Cortex of kidney (tissue), 1 donor: ENCODE measurements at places on chromosomes 4 and X.

DNA sequence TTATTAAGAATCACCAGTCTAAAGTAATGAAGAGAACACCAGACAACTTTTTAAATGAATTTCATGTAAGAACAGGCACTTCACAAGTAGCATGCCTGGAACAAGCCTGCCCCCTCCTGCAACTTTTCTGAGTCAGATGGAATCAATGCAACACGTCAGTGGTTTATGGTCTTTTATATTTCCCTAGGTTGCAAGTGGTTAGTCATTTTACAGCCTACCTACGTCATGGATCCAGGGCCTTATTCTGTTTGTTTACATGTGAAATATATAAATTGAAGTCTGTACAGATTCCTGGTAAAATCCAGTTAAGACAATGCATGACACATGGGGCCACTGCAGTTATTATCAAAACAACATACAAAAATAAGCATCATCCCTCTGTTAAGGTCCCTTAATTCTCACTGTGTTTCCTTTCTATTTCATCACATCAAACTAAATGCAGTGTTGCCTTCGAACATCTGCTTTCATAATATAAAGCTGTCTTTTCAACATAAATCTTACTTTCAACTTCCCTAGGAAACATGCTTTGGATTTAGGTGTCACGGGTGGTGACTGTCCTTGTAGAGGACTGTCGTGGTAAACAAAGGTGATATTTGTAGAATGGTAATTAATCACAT lies 309.3 kb downstream of the FRMPD4 start:
- DNase-seq = no peak

GRCh38 chr4:118397623-118397979 lies 44.8 kb upstream of the PRSS12 start:
- DNase-seq = no peak

GRCh38 chrX:37986893-37987292 lies 19.5 kb upstream of the SYTL5 start:
- DNase-seq = no peak

DNA sequence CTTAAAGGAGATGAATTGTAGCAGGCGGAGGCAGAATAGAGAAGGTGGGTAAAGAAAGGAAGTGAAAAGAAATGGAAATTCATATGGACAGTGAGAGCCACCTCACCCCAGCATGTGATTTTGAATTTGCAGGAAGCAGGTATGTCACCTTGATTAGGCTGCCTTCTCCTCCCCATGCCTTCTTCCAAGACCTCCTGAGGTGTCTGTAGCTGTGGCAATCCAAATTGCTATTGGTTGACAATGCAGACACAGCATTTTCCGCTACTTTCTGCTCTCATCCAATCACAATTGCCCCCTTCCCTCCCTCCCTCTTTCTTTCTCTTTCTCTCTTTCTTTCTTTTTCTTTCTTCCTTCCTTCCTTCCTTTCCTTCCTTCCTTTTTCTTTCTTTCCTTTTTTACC lies 38.5 kb downstream of the RAB33B start:
- no peak for DNase-seq

DNA sequence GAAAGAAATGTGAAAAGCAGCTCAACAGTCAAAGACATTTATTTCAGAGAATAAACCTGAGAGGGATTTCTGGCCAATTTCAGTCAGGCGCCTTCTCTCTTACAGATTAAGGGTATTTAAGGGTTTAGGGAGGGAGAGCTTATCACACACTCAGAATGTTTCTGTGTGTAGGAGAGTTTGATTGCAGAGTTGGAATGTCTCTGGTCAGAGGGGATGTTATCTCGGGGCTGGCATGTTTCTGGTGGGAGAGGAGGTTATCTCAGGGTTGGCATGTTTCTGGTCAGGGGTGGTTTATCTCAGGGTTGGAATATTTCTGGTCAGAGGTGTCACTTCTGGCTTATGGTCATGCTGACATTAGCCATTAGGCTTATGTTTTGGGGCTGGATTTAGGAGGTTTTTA lies 1920.5 kb upstream of the PCDH7 start:
- DNase-seq = no peak

- DNase-seq = no peak
These were observed 601 bp upstream of the FGFBP2 start for GRCh38 chr4:15963576-15963975.

GRCh38 chr4:81378386-81378785 lies 93.3 kb downstream of the RASGEF1B start:
- no peak for DNase-seq

DNA sequence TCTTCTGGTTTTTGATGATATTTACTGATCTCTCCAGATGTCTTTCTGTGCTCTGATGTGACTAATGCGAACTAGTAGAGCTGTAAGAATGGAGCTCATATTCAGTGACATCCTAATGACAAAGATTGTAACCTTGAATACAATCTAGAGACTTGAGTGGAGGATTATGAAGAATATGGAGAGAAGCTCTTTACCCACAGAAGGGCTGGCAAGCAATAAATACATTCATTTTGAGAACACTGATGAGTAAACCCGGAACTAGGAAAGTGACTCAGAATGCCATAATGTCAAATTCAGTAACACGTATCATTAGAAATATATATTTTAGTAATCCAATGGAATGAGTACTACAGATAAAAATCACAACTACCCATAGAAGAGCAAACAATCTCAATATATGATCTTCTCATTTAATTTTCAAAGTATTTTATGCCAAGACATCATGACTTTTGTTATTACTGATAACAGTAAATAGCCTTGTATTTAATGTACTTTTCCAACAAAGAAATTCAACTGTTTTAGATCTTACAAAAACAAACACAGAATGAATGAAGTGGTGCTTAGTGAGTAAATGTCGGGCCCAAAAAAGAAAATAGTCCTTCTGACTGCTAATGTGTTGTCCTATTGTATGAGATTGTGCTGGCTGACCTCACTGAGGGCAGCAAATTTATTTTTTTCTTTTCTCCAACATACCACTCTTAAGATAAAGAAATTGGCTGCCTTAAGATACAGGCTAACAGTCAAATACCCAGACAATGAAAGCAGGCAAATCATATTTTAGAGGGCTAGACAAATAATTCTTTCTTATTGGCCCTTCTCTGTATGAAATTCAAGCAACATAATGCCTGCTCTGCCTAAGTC lies 49.2 kb upstream of the HDAC8 start:
- no peak for DNase-seq

DNA sequence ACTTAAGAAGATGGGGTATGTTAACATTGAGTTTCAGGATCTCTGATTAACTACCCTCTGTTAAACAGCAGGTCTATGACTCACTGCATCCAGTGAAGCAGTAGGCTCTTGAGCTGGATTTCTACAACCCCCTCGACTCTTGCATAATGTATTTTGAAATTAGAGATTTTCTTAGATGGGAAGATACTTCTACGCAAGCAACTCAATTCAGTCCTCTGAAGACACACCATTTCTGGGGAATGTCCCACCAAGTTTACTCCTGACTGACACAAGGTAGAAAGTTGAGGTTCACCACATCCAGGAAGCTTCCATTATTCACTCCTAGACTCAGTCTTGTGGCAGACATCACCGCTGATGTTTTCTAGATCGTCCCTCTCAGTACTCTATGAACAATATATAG lies 12.9 kb downstream of the PALLD start:
- no peak for DNase-seq

DNA sequence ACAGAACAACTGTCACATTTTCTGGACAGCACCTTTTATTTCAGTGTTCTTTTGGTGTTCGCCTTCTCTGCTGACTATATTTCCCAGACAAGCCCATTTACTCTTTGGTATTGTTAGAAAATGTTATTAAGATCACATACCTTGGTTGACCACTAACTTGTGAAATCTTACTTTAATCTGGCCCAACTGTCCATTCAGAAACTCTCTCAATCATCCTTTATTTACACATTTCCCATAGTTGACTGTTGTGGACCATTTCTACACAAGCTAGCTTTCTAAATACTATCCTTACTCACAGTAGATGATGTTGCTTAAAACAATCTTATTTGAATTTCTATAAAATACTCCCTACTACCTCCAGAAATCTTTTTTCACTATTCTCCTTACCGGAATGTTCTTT lies 64.7 kb downstream of the QRFPR start:
- no peak for DNase-seq

- no peak for DNase-seq
These were observed 97.6 kb upstream of the STIM2 start for GRCh38 chr4:26763063-26763462.

- DNase-seq = no peak
These were observed 1296.1 kb upstream of the PABPC4L start for GRCh38 chr4:135497563-135498152.

- DNase-seq = no peak
These were observed 67.0 kb upstream of the CXCL13 start for GRCh38 chr4:77538574-77539157.

DNA sequence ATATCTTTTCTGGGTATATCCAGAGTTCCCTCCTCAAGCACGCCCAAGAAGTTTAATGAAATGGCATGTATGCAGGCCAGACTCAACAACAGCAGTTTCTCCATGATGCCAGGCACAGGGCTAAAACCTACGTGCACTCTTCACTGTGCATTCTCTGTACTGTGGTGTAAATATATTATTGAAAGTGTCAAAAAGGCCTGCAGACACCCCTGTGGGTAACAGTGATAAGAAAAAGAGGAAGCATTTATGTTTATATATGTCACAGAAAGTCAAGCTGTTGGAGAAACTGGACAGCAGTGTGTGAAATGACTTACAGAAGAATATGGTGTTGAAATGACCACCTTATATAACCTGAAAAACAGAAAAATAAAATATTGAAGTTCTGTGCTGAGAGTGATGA lies 29.6 kb upstream of the DCAF8L1 start:
- no peak for DNase-seq

- DNase-seq = no peak
These were observed 21.6 kb upstream of the ATP8A1 start for GRCh38 chr4:42678512-42678911.

GRCh38 chr4:7041801-7042502 lies 1.2 kb upstream of the TADA2B start:
- DNase-seq = no peak

DNA sequence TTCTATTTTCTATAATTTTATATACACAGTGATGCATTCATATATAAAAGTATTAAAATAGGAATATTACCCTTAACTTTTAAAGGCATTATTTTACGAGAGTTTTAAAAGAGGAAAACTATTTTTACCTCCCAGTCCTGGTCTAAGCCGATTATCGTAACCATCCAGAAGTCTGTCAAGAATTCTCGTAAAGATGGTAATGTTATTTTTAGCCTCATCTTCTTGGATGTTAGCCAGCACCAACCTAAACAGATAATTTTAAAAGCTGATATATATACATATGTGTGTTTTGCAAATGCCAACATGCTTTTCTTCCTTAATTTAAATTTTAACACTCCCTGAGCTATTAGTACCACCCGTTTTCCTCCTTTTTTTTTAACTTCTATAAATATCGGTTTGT lies 4.0 kb downstream of the GABRA2 start:
- DNase-seq = no peak

- no peak for DNase-seq
These were observed 1066.9 kb upstream of the TENM3 start for GRCh38 chr4:181176306-181176705.

DNA sequence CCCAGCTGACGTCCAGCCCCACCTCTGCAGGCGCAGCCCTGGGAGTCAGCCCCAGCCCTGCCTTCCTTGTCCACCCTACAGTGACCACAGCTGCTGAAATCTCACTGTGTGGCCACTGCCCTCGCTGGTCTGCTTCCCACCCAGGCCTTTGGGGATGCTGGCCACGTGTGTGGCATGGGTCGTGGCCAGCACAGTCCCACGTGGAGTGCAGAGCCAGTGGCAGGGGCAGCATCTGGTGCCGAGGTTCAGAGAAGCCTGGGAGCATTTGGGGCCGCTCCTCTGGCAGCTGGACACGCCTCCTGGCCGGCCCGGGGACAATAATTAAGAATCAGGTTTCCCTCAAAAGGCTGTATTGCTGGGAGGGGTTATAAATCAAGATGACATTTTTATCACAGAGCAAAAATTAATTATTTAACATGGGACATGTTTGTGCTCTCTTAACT lies 92.1 kb downstream of the HMX1 start:
- no peak for DNase-seq

GRCh38 chrX:136639506-136640176 lies 8.3 kb upstream of the CD40LG start:
- DNase-seq = no peak

DNA sequence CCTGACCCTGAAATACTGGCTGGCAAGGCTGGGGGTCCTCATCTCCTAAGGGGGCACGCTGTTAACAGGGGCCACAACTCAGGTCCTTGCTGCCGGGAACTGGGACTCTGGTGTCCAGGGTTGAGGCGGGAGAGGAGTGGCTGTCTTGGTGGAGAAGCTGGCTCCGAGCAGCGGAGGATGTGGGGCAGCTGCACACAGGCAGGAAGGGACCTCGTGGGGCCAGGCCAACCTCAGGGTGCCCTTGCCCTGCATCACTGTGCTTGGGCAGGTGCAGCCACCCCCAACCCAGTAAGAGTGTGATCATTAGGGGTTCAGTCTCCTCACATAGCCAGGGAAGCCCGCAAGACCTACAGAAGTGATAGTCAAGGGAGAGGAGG lies 12.6 kb upstream of the PDE6B start:
- no peak for DNase-seq

- DNase-seq = no peak
These were observed 16.0 kb downstream of the MEPE start for GRCh38 chr4:87848622-87849351.

DNA sequence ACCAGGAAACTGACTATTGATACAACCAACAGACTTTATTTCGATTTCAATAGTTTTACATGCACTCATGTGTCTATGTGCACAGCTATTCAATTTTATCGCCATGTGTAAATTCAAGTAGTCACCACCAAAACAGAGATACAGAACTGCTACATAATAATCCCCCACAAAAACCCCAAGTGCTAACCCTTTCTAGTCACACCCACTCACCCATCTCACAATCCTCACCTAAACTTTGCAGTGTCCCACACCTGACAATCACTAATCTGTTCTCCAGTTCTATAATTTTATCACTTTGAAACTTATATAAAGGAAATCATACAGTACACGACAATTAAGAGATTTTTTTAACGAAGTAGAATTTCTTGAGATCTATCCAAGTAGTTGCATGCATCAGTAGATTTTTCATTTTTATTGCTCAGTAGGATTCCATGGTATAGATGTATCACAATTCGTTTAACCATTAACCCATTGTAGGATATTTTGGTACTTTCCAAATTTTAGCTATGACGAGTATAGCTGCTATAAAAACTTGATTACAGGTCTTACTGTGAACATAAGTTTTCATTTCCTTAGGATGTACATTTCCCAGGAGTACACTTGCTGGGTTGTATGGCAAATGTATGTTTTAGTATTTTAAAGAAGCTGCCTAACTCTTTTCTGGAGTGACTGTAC lies 85.9 kb downstream of the CASK start:
- no peak for DNase-seq

DNA sequence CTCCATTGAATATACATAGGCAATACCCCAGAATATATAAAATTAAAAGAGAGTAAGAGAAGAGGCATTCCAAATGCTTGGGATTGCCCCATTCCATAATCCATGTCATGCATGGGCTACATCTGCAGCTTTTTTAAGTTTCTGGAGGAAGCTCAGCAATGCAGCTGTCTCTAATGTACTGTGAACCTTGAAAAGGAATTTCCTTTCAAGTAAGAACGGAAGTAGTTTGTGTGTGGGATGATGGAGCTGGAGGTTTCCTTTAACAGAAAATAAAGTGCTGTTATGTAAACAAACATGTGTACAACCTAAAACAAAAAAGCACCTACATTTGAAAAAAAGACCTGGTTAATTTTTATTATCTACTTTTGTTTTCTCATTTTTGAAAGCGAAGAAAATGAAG lies 303.5 kb downstream of the BMPR1B start:
- DNase-seq = no peak
